Activated CD8-positive, alpha-beta memory T cell treated with anti-CD3 and anti-CD28 coated beads for 4 hours (primary cell): ENCODE measurements at places on chromosomes 13 and 19.

DNA sequence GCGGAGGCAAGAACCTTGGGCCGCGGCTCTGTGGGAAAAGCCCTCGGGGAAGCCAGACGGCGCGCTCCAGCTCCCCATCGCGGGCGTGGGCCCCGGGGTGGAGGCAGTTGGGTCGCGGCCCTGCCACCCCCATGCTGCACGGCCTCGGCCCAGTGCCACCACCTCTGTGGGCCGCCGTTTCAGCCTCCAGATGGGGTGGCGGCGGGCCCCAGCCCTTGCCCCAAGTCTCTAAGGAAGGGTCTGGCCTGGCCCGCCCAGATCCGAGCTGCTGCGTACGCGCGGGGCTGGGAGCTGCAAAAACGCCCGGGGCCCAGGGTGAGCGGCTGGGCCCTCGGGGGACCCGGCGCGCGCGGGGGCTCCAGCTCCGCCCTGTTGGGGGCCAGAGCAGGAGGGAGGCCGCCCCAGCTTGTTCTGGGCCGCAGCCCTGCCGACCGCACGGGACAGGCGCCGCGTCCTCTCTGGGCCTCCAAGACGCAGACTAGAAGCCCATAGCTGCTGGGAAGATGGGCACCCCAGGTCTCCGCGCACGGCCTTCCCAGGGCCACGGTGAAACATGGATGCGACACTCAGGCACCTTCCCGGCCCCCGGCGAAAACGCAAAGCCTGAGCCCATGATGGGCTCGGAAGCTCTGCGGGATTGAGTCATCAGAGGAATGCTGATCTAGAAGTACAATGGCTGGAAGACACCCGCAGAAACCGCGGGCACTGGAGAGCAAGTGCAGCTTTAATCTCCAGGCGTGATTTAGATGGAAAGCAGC lies 110.1 kb downstream of the KCTD15 start:
- DNase-seq, result no peak

DNA sequence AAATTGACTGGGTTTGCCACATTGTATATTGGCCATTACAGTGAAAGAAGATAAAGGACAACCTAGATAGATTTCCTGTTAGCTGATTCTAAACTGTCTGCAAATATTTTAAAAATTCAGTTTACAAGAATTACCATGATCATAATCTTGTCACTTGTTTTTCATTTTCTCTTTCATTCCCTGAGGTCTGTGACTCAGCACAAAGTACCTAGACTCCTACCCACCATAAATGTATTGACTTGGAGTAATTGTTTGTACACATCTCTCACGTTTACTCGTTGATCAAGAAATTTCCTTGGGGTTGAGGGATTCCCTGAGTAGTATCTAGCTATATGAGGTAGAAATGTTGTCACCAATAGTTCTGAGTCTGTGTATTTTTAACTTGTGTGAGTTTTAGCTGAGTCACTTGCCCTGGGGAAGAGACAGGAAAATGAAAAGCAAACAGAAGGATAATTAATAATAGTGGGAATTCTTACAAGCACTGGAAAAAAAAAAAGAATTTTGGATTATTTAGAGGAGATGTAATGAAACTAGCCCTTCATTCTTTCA lies 299.2 kb upstream of the DACH1 start:
- DNase-seq, result no peak

- no peak for DNase-seq
Measured at GRCh38 chr13:71358218-71358617, 508.8 kb downstream of the DACH1 start.

- no peak for DNase-seq
Measured at GRCh38 chr13:95509521-95510310, 42.8 kb upstream of the CLDN10 start.

DNA sequence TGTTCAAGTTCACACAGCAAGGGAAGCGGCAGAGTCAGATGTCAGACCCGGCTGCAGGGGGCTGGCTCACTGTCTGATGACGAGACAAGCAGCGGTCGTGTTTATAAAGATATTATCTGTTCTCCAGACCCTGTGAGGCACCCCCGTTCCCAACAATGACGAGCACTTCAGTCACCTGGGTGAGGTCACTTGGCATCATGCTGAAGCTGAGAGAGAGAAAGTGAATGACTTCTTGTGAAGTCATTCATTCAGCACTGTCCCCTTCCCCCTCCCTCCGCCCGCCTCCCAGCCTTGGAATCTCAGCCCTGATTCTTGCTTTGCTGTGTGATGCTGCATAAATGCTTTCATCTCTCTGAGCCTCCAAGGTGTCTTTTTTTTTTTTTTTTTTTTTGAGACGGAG lies 4.9 kb upstream of the LYPD3 start:
- peak; percentile 20 for DNase-seq

DNA sequence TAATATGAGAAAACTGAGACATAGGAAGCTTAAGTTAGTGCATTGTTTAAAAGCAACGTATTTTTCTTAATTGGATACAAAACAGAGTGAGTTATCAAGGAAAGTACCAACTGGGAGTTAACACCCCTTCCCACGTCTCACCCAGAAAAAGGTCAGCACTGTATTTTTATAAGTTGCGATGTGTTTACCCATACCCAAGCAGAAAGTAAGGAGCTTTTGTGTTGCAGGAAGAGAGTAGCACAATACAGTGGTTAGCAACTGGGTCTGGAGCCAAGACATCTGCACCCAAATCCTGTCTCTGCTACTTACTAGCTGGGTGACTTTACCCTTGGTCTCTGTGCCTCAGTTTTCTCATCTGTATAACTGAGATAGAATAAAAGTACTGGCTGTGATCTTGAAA lies 34.3 kb downstream of the FAM216B start:
- no peak for DNase-seq

DNA sequence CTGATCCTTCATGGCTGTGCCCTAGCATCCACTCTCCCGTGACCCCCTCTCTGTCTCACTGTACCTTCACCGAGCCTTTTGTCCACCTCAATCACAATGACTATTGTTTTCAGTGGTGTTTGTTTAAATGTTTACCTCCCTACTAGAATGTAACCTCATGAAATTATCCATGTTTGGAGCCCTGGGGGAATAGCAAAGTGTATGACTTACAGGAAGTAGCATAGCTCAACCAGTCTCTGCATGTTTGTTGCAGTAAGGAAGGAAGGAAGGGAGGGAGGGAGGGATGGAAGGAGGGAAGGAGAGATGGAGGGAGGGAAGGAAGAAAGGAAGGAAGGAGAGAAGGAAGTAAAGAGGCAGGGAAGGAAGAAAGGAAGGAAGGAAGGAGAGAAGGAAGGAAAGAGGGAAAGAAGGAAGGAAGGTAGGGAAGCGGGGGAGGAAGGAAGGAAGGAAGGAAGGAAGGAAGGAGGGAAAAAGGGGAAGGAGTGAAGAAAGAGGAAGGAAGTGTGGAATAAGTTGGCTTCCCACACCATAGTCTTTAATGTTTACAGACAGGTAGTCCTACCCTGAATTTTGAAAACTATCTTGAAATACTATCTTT lies 421.4 kb downstream of the COG6 start:
- no peak for DNase-seq

DNA sequence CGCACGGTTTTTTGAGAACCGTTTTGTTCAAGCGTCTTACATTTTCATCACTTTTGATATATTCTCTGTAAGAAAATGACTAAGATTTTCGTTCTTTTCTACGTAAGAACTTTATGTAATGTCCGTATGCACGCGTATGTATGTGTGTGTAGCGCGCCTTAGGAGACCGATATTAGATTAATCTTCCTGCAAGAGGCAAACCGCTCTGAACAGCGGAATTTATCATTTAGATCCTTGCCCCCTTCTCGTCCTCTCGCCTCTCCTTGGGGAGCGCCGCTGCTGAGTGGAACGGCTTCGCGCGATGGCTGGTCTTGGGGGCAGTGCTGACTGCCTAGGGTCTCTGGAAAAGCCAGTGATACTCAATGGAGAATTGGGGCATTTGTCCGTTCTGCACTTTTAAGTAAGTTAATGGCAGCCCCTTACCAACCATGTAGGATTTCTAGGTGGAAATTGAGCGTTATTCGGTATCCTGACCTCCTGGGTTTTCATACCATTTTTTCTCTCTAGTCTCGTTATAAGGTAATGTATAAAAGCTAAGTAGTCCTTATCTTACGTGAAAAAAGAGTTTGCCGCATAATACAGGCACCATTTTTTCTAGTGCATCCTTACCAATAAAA lies 4.7 kb downstream of the MAB21L1 start:
- no peak for DNase-seq
